ENCODE measurements at places on chromosomes 12 and 14. TPM values are rescaled to one million over a fixed set of nuclear protein-coding genes. Genes with fewer than 3 reads are reported as not detected.

The LMNTD1 gene
- polyA plus RNA-seq = not detected

The EGLN3 gene
- polyA plus RNA-seq = 25.4 TPM

The TAS2R30 gene
- polyA plus RNA-seq = not detected

The OR4Q2 gene
- not detected for polyA plus RNA-seq

The SRRM4 gene
- 0.25 TPM for polyA plus RNA-seq

The RFLNA gene
- polyA plus RNA-seq = 251 TPM

The OR4K14 gene
- polyA plus RNA-seq = not detected

The LRRC10 gene
- polyA plus RNA-seq = not detected

The C14orf132 gene
- 10.0 TPM for polyA plus RNA-seq

The BLOC1S1 gene
- polyA plus RNA-seq = 411 TPM

The GPX2 gene
- polyA plus RNA-seq = 301 TPM

The SDS gene
- polyA plus RNA-seq = 0.25 TPM

The PRKD1 gene
- polyA plus RNA-seq = 1.6 TPM

The LRRK2 gene
- 3.0 TPM for polyA plus RNA-seq

The PTPN21 gene
- 3.5 TPM for polyA plus RNA-seq

The OSGEP gene
- 24.7 TPM for polyA plus RNA-seq

The KLRC3 gene
- not detected for polyA plus RNA-seq
